ENCODE measurements at places on chromosomes 3 and 15. TPM values are rescaled to one million over a fixed set of nuclear protein-coding genes. Genes with fewer than 3 reads are reported as not detected.

Gene ZMAT3
- 17.9 TPM for polyA plus RNA-seq

GRCh38 chr3:165642761-165643420 is 194.3 kb downstream of the BCHE start:
- H3K27ac ChIP-seq, result peak overlapping the region; percentile 54
- no peaks in the 10 kb centered on the region for H3K4me1 ChIP-seq
- H3K4me3 ChIP-seq, result no peak overlapping the region
- H3K27me3 ChIP-seq, result no peaks in the 10 kb centered on the region

DNA sequence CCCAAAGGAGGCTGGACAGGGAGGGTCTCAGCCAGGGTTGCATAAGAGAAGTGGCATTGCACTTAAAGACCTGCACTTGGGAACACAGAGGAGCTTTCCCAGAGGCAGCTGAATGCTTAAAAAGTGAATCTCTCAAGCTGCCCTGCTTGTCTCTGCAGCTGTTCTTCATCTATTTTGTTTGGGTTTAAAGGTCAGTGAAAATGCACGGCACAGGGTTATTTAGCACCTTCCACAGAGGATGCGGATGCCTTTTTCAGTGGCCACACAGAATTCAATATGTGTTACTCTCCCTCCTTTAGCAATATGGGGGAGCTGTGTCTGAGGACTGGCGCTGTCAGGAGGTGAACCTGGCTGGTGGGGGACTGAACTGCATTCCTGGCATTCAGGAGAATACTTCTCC is 22.7 kb upstream of the CTNNB1 start:
- H3K4me1 ChIP-seq, result peaks cover 14% of the 10 kb centered on the region
- H3K27me3 ChIP-seq, result no peaks in the 10 kb centered on the region

Gene SLC24A5
- polyA plus RNA-seq, result not detected

Gene VGLL3
- 4.1 TPM for polyA plus RNA-seq

DNA sequence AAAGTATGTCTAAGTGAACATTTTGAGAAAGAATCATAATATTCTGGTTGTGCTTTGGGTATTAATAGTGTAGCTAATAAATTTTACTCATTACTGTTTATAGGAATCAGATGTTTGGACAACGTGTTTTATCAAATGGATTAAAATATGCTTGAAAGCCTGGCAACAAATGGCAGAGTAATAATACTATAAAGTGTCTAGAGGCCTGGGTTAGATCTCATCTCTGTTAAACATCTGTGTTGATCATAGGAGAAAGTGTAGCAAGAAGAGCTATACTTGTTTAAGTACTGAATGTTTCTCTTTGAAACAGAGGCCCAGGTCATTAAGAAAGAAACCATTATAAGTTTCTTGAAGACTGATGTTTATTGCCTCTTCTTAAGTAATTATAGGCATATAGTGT is 30.5 kb downstream of the VPS8 start:
- no peaks in the 10 kb centered on the region for H3K4me1 ChIP-seq
- no peaks in the 10 kb centered on the region for H3K27me3 ChIP-seq
- H3K27ac ChIP-seq, result no peak overlapping the region
- DNase-seq, result no peak
- no peaks in the 10 kb centered on the region for H3K36me3 ChIP-seq
- H3K4me3 ChIP-seq, result no peak overlapping the region

DNA sequence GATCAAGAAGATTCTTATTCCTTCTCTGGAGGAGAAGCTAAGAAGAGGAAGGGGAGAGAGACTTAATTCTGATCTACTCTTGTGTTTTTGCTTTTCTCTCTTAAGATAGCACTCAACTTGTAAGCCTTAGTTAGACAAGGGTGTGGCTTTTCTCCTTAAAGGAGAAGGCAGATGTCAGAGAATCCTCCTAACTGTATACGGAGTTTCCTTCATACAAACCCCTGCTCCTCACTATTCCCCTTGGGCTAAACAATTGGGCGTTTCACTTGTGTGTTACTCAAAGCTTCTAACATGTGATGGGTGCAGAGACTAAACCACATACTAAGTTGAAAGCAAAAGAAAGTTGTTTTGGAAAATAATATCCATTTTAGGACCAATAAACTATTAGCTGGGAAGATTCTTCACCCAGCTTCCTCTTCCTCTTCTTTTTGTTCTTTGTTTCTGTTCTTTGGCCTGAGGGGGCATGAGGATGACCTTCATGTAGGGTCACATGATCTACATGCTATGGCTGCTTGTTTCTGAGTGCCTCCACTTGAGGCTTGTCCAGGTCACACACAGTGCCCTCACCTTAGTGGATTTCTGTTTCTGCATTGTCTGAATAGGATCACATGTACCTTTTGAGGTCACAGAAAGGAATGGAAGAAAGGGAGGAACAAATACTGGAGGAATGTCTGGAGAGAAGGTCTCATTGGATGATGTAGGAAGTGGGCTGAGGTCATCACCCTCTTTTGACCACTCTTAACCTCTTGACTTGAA is 14.6 kb downstream of the SPINK8 start:
- H3K4me3 ChIP-seq, result no peak overlapping the region
- H3K27ac ChIP-seq, result no peak overlapping the region
- no peak for DNase-seq
- no peaks in the 10 kb centered on the region for H3K4me1 ChIP-seq

DNA sequence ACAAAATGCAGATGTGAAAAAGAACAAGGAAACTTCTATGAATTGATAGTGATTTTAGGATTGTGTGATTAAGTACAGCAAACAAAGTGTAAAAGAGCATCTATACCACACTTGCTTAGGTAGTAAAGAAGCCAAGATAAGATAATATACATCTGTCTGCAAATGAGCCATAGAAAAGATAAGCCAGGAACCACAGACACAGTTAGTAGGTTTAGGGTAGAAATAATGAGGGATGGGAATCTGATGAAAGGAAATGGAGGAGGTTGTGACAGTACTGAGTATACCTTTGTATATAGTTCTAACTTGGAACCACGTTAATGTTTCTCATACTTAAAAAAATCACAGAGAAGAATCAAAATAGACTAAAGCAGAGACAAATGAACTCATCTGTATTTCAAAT is 54.0 kb downstream of the TCF12 start:
- no peaks in the 10 kb centered on the region for H3K36me3 ChIP-seq
- H3K4me1 ChIP-seq, result peaks cover 18% of the 10 kb centered on the region
- no peak overlapping the region for H3K4me3 ChIP-seq
- DNase-seq, result no peak

DNA sequence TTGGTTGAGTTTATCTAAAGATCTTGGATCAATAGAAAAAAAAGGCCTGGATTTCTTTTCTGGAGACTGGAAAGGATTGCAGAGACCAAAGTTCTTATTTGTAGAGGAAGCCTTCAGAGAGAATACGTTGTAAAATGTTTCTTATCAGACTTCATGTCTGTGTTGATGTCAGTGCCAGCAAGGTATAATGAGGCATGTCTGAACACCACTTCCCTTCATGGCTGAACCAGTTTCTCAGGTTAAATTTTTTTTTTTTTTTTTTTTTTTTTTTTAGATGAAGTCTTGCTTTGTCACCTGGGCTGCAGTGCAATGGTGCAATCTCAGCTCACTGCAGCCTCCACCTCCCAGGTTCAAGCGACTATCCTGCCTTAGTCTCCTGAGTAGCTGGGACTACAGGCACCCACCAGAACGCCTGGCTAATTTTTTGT is 17.8 kb upstream of the ZNF774 start:
- H3K27ac ChIP-seq, result peak overlapping the region; percentile 91
- no peaks in the 10 kb centered on the region for H3K27me3 ChIP-seq
- peak; percentile 68 for DNase-seq
- H3K4me3 ChIP-seq, result no peak overlapping the region
- peaks cover 9% of the 10 kb centered on the region for H3K4me1 ChIP-seq
- H3K36me3 ChIP-seq, result no peaks in the 10 kb centered on the region

- H3K4me1 ChIP-seq, result peaks cover 30% of the 10 kb centered on the region
- DNase-seq, result no peak
- H3K27me3 ChIP-seq, result no peaks in the 10 kb centered on the region
- no peaks in the 10 kb centered on the region for H3K36me3 ChIP-seq
These were observed 28.8 kb upstream of the VILL start for GRCh38 chr3:37961622-37962431.

DNA sequence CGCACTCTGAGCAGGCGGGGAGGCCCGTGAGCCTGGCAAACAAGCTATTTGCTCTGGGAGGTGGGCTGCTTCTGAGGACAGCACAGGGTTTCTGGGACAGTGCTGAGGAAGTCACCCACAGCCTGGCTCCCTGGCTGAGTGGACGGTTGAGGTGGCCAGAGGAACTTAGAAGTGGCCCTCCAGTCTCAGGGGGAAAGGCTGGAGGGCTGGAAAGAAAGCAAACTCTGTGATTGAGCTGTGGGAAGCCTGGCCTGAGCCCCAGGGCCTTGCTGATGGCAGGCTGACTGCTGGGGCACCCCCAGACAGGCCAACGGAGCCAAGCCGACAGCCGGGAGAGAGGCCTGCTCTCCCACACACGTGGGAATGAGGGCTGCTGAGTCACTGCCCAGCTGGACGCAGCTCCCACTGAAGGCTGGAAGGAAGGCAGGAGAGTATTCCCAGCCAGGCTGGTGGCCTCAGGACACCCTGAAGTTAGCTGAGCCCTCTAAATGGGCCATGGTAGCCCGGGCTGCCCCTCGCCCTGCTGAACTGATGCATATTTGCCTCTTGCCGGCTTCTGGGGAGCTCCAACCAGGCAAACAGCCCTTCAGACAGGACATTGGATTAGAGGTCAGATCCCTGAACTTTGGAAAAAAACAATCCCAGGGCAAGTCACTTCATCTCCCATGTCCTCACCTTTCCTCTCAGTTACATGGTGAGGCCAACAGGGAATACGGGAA is 98.0 kb upstream of the TLE3 start:
- no peaks in the 10 kb centered on the region for H3K36me3 ChIP-seq
- no peak overlapping the region for H3K4me3 ChIP-seq
- H3K4me1 ChIP-seq, result peaks cover 27% of the 10 kb centered on the region

Gene PDCD7
- polyA plus RNA-seq, result 17.5 TPM

Gene TUSC7
- polyA plus RNA-seq, result 0.17 TPM

- H3K4me3 ChIP-seq, result no peak overlapping the region
- no peaks in the 10 kb centered on the region for H3K27me3 ChIP-seq
- no peaks in the 10 kb centered on the region for H3K4me1 ChIP-seq
- no peak for DNase-seq
- H3K36me3 ChIP-seq, result no peaks in the 10 kb centered on the region
- H3K27ac ChIP-seq, result no peak overlapping the region
These were observed 21.0 kb downstream of the SLC25A20 start for GRCh38 chr3:48877671-48878070.

Gene SLC51B
- polyA plus RNA-seq, result 8.6 TPM

- no peaks in the 10 kb centered on the region for H3K4me1 ChIP-seq
- peak; percentile 33 for DNase-seq
- no peaks in the 10 kb centered on the region for H3K36me3 ChIP-seq
- no peaks in the 10 kb centered on the region for H3K27me3 ChIP-seq
- H3K4me3 ChIP-seq, result no peak overlapping the region
These were observed 47.6 kb downstream of the OSTN start for GRCh38 chr3:191246630-191247029.

GRCh38 chr3:34140616-34141015 is 342.2 kb downstream of the PDCD6IP start:
- DNase-seq, result no peak
- H3K4me3 ChIP-seq, result no peak overlapping the region

DNA sequence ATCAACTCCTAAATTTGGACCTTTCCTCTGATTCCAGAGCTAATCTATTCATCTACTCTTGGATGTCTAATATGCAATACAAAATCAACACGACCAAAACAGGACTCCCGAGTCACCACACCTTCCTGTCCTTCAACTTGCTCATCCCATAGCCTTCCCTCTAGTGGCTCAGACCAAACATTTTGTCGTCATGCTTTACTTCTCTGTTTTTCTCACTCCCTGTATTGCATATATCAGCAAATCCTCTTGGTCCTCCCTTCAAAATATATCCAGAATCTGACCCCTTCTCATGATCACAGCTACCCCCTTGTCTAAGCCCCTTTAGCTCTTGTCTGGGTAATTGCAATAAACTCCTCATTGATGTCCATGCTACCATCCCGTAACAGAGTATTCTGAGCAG is 30.5 kb upstream of the DCP1A start:
- no peak overlapping the region for H3K27ac ChIP-seq
- H3K4me1 ChIP-seq, result no peaks in the 10 kb centered on the region
- no peak overlapping the region for H3K4me3 ChIP-seq
- no peaks in the 10 kb centered on the region for H3K36me3 ChIP-seq
- no peak for DNase-seq
